Stimulated activated CD4-positive, alpha-beta T cell treated with anti-CD3 and anti-CD28 coated beads, Interleukin-12 subunit alpha, Interleukin-12 subunit beta, amount 100 ng/mL, for 48 hours (primary cell): ENCODE measurements at places on chromosomes 2 and 18.

GRCh38 chr2:202201220-202202160, 36.9 kb downstream of the SUMO1 start:
- no peak for DNase-seq

- no peak for DNase-seq
These were observed 27.5 kb downstream of the M1AP start for GRCh38 chr2:74620671-74621070.

DNA sequence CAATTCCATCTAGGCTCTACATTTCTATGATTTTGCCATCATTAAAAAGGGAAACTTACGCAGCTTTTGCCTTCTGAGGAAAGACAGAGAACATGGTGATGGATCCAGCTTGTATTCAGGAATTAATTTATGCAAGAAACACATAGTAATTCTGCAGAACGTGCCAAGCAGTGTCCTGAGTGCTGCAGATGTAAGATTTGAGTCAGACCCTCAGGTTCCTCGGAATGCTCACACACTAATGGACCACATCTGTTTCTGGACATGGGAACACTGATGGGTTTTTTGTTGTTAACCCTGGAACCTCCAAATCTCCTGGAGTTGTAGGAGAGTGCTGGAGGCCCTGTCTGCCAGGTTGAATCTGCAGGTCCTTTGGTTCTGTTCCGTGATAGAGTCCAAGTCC, 132.9 kb downstream of the SETBP1 start:
- DNase-seq, result no peak

GRCh38 chr2:236408090-236408489, 143.9 kb upstream of the ASB18 start:
- DNase-seq, result no peak

GRCh38 chr18:56458770-56459712, 179.4 kb downstream of the TXNL1 start:
- DNase-seq, result no peak

- no peak for DNase-seq
These were observed 31.1 kb upstream of the GMCL1 start for GRCh38 chr2:69798290-69798908.

DNA sequence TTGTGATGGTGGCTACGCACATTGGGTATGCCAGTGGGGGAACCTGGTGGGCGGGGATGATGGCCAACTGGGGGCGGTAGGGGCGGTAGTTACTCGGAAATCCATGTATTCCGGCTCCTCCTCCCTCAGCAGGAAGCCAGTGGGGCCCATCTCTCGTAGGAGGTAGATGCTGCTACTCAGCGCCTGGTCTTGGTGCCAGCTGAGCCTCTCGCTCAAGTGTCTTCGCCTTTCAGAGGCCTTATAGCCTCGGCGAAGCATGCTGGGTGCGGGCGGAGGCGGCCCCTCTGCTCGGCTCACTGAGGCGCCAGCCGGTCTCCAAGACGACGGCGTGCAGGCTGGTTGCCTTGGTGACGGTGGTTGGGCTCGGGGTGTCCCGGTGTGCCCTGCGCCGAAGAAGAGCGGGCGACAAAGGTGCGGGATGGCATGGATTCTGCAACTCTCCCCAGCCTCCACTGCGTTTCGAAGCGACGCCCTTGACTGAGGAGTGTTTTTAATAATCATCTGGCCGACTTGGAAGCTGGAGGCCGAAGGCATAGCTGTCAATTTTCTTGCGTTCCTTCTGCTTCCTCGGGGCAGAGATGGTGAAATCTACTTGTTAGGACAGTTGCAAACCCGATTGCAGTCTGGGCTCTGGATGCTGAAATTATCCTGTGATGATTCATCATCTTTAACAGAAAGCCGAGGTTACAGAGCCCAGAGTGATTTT, at the start of gene ZSWIM2:
Gene ZSWIM2 (minus strand): TSS at position 298 of the 706 bp plus-strand sequence. CDS start 40 bp downstream, at position 258.
- DNase-seq, result no peak

DNA sequence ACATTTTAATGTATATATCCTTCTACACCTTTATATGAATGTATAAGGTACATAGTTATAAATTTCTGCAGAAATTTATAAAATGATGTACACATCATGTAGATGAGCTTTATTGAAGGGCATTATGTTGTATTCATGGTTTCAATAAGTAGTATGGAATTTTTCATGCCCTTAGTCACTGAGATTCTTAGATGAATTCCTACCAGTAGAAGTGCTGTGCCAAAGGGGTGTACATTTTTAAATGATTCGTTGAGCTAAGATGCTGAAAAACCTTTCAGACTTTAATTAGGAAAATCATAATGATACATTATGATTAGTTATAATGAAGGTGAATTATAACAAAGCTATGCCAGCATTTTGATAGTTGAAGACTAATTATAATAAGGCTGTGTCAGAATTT, 115.2 kb downstream of the ZNF236 start:
- no peak for DNase-seq

DNA sequence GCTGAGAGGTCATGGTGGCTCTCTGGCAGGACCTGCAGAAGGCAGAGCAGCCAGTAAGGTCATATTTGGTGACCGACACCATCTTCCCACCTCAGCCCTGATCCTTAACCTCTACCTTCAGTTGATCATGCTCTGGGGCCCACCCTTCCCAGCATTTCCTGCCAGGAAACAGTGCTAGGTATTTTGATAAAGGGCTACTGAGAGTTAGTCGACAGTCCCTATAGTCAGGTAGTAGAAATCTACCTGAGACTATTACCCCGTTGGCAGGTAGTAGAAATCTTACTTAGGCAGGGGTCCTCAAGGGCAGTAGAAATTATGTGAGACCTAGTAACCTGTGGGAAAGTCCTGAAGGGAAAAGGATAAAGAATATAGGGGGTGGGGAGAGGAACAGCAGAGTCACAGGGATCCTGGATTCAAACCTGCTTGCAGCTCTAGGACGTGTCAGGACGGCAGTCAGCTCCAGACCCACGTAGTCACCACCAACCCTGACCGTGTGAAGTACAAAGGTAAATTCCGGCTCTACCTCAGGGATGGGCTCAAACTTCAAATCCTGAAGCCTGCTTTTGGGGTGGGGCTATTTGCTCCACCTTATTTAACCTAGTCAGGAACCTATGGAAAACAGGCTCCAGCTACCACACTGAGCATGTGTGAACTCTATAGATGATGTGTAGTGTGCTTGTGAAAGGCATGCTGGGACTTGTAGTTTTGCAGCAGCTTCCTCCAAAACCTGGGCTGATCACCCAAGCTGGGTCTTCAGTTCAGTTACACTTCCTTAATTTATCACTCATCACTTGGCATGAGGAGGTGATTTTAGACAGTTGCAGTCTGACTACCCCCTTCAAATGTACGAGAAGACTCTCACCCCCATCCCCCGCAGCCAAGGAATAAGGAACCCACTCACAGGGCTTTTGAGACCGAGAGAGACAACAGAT, at the start of gene DQX1:
Gene DQX1 (minus strand): TSS at position 515 of the 932 bp plus-strand sequence. CDS start 502 bp downstream, at position 13.
- no peak for DNase-seq

DNA sequence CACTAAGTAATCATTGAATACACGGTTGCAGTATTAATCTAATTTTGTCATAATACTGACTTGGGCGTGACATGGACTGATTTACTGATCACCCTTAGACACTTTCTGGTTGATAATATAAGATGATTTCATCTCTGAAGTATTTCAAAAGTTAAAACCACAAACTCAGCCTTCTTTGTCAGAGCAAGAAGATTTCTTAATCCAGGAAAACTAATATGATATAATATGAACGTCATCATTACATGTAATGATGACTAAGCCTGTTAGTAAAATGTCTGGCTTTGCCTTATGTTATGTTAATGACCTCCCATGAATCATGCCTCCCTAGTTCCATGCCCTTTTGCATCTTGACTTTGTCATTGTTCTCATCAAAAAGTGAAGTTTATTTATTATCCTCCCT, 1325.0 kb upstream of the CDH2 start:
- no peak for DNase-seq

- DNase-seq, result no peak
These were observed 531.2 kb downstream of the NYAP2 start for GRCh38 chr2:225930687-225931086.

GRCh38 chr18:75064513-75064905, 144.4 kb downstream of the PTGR3 start:
- no peak for DNase-seq

DNA sequence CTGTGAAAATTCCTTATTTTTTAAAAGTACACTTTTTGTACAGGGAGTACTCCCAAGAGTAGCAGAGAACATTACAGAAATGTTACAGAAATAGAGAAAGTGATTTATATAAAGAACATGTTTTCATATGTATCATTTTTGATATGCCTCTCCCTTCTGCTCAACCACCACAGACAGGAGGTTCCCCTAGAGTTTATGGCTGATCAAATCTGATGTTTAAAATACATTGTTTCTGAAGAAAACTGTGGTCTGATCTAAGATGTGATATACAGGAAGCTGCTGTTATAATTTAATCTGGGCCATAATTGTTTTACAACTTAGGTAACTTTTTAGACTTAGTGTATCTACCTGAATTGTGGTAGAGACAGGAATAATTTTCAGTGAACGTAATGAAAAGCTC, 37.0 kb downstream of the STAT4 start:
- no peak for DNase-seq

DNA sequence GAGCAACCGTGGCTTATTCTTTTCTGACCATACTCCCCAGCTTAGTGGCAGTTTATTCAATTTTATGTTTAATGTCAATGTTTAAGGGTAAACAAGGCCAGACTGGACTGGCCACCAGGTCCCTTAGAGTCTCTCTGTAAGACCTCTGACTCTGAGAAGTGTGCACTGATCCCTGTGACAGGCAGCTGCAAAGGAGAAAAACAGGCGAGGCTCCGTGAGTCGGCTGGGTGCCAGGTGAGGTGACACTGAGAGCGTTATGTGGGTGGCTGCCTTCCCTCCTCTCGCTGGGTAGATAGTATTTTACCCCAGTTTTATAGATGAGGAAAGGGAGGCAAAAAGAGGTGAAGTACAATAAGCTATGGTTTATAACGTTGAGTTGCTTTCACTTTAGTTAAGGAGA, 139.4 kb upstream of the HDAC4 start:
- no peak for DNase-seq

DNA sequence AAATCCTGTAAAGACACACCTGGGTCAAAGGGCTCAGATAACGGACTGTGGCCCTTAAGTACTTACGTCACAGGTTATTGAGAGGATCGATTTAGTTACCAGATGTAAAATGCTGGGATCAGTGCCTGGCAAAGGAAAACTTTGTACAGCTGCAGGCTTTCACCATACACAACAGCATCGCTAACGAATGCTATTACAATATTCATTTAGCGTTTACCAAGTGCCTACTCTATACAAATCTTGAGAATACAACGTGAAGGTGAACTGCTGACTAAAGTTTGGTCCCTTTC, 619 bp upstream of the MSH6 start:
- no peak for DNase-seq

DNA sequence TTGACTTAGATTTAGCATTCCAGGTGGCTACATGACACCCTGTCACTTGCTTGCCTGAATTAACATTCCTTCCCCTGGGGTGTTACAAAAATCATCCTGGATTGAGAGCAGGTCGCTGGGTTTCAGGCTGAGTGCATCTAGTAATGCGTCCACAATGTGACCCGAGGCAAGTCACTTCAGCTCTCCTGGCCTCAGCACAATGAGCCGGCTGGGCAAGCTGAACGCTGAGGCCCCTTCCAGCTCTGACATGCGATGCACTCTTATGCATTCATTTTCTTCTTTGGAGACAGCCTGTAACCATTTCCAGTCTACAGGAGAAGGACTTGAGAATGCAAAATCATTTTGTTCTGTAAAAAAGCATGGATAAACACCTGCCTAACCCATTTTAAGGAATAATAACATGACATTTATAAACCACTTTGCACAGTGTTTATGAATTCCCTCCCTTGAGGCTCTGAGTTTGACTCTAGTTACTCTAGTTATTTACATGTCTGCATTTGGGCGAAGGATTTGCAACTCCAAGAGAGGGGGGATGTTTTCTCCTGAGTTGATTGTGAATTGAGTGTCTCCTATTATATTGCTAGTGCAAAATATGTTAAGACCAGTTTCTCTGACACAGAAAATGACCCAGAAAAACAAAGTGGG, 63.0 kb upstream of the CPO start:
- DNase-seq, result no peak

DNA sequence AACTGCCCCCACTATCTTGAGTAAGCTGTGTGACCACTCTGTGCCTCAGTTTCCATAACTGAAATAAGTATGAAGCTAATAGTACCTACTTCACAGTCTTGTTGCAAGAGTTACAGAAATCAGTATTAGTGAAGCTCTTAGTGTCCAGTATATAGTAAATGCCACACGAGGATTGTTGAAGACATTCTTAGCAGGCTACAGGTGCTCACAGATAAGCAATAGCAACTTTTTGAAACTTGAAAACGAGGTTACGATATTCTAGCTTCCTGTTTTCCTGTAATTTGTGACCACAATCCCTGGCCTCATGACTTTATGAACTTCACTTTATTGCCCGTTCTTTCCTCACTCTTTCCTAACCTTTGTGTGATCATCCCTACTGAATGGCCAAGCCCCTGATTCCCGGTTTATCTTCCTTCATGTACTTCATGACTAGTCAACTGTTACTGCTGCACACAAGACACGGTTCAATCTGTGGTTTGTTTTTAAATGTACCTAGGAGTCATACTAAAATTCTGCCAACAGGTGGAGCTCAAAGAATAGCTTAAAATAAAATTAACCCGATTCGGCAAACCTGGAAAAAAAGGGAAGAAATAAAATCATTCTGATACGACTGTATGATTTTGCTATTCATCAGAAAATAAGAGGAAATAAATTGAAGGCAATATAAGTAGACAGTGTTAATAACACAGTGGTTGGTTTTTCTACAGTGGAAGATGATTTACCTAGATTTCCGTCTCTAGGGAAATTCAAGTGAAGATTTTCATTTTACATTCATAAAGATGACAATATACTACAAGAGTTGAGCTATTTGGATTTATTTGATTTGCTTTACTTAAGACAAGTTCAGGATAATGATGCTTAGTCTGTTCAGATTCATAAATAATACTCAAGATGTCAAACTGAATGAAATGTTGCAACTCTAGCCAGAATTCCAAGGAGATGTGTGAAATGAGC, 38.1 kb upstream of the STAT1 start:
- no peak for DNase-seq

GRCh38 chr18:32277549-32277948, 87.7 kb downstream of the MEP1B start:
- no peak for DNase-seq

- no peak for DNase-seq
These were observed 48.9 kb downstream of the TSN start for GRCh38 chr2:121804340-121804739.

DNA sequence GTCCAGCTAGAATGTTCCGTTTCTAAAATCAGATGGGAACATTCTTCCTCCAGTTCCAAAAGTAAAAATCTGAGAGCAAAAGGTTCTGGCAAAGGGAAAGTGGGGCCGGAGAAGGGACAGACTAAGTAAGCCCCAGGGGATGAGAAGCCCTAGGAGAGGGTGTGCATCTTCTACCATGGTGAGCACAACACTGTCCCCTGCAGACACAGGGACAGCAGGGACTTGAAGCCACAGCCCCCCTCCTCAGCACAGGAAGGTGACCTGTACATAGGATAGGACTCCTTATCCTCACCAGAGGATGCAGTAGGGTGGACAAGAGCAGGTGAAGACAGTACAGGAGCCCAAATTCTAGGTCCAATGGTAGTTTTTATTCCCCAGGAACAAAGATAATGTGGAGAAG, 12.6 kb upstream of the ATRAID start:
- DNase-seq, result no peak
